ENCODE measurements at places on chromosomes 3 and 15.

DNA sequence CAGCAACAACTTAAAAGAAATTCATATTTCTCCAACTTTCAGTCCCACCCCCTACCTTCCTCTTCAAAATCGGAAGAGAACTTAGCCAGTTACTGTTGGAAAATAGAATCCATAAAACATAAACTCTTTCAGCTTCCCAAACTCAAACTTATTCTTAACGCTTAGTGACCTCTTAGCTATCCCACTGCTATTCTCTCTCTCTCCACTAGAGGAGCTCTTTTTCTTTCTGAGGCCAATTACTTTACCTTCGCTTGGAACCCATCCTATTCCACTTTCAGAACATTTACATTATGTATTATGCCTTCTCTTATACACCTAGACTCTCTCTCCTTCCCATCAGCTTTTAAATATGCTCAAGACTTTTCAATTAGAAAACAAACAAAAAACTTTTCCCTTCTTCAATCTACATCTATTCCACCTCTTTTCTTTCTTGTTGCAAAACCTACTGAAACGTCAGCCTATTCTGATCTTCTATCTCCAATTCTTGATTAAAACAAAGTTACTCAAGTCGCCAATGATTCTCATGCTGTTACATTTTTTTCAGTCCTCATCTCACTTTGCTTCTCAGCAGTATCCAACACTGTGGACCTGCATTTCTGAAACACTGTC lies 13.4 kb upstream of the GHSR start:
- no peak for DNase-seq

DNA sequence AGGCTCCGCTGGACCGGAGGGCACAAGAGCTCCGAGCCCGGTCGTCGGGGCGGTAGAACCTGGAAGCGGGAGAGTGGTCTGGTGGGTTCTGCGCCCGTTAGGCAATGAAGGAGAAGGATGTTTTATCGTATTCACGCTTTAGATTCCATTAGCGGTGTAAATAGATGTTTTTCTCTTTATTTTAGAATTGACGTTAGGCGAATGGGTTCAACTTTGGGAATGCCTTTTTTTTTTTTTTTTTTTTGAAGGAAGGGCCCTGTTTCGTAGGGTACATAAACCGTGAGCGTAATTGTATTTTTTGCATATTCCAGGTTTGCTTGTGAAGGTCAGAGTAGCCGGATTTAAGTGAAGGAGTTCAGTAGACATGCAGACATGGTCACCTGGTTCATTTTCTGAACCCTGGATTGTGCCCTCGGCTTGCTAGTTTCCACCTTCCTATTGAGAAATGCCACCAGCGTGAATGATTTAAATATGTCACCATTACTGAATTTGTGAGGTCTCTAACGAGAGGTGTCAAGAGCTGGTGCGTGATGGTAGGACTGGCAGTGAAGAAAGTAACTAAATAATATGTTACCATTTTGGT lies 808 bp downstream of the RBM6 start:
- DNase-seq = no peak

DNA sequence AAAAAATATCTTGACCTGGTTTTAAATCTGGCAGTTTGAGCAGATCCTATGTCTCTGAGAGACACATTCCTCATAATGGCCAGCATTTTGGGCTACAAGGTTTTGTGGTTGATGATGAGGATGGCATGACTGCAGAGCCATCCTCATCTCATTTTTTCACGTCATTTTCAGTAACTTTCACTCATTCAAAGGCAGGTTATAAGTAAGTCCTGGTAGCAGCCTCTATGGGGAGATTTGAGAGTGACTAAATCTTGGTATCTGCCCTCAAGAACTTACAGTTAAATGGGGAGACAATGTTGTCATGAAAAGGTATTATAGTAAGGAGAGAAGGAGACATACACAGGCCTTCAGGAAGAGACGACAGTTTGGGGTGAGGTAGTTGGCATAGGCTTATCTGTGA lies 14.5 kb downstream of the TIGIT start:
- no peak for DNase-seq

DNA sequence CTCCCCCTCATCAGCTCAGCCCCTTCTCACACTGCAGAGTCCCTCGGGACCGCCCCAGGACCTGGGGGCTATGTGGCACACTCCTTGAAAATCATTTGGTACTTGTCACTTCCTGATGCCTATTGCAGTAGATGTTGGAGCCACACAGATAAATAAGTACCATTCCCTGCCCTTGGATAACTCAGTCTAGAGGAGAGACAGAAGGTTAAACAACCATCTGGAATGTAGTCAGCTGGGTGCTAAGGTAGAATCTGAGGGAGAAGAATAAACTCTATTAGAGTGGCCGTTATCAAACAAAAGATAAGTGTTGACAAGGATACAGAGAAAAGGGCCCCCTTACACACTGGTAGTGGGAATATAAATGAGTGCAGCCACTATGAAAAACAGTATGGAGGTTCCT lies 112.3 kb upstream of the NR2E3 start:
- DNase-seq = no peak

DNA sequence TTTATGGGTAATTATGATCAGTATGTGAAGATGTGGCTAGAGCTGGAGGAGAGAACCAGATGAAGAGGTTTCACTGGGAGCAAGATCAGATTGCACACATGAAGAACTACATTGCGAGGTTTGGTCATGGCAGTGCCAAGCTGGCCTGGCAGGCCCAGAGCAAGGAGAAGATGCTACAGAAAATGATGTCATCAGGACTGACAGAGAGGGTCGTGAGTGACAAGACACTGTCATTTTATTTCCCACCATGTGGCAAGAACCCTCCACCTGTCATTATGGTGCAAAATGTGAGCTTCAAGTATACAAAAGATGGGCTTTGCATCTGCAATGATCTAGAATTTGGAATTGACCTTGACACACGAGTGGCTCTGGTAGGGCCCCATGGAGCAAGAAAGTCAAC lies 168.3 kb downstream of the C3orf38 start:
- no peak for DNase-seq

DNA sequence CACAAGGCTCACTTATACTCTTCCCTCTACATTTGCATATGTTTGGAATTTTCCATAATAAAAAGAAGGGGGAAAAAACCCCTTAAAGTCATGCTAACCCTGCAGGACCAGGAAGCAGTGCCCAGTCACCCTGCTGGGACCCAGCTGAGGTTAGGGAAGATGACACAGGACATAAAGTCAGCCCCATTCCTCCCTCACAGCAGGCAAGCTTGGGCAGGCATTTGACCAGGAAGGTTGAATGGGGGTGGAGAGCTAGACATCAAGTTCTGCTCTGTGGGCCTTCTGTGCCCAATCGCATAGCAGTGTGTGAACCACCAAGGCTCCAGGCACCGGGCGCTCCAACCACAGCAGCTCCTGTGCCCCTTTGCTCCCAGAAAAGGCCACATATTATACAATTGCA lies 7.1 kb upstream of the HDAC11 start:
- no peak for DNase-seq

GRCh38 chr3:46664971-46665762 lies 28.3 kb downstream of the ALS2CL start:
- no peak for DNase-seq

- DNase-seq = no peak
These were observed 176.8 kb downstream of the TUSC7 start for GRCh38 chr3:116886202-116886893.

DNA sequence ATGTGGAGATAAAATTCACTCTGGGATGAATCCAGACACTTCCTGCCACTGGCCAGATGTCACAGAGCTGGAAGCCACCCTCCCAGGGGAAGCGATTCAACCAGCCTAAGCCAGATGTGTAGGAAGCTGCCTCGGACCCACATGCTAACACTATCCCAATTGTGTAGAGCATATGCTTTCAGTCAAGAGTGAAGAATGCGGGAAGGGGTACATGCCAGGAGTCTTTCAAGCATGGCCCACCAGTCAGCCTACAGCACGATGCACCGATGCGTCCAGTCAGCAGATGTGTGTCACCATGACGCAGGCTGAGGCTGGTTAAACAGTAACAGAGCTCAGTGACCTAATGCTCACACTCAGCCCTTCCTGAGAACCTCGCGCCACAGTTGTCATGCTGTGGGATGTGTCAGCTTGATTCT lies 38.8 kb upstream of the BNC1 start:
- DNase-seq = no peak

GRCh38 chr3:185470323-185470722 lies 28.5 kb downstream of the TMEM41A start:
- no peak for DNase-seq

- no peak for DNase-seq
These were observed 88.0 kb upstream of the IGF1R start for GRCh38 chr15:98560338-98560737.

DNA sequence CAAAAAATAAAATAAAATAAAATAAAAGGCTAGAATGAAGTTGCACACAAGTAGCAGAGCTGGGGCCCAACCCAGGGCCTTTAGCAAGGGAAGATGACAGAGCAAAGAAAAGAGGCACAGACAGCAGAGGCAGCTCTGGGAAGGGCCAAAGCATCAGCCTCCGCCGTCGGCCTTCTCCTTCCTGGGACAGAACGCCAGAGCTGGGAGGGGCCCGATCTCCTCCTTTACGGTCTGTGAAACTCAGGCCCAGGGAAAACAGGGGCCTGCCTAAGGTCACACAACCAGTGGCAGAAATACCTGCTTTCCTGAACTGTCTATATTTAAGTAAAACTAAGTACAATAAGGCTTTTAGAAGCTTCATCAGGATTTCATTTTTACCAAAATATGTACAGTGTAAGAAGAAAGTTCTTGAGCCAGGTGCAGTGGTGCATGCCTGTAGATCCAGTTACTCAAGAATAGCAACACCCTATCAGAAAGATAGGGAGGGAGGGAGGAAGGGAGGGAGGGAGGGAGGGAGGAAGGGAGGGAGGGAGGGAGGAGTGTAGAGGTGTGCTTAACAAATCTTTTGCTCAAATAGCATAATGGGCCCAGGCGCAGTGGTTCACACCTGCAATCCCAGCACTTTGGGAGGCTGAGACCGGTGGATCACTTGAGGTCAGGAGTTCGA lies 43.0 kb upstream of the MUC4 start:
- DNase-seq = no peak

DNA sequence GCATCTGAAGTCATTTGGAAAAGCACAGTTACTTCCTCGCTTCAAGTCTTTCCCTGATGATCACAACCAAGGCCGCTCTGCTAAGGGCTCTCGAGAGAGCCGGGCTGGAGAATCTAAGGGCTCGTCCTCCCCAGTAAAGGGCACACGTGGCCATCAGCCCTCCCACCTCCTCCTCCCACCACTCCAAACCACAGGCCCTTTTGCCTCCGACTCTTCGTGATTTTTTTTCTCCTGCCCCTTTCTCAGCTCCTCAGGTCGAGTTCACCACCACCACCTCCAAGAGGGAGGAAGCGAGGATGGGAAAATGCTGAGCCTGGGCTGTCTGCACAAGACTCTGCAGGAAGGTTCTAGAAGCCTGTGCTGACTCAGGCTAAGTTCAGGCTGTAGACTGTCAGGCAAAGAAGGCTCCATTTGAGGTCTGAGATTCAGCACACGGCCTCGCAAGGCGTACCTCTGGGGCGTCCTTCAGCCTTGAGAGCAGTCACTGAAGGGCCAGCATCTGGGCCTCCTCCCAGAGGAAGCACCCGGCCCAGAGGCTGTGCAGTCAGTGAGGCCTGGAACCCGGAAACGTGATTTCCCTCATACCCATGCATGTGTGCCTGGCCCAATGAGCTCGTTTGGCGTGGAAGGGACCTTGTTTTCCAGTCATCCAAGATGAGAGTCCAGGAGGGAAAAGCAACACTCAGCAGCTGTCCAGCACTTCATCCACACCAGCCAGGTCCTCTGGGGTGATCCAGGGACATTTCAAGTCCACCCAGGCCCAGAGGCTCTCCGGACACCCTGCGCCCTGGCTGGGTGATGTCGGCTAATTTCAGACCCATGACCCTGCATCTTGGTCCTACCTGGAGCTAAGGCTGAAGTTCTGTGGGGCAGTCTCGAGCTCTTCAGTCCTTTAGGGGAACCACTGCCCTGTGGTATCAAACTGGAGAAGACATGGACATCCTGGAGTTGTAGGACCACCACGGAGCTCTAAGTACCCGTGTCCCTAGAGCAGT lies 196.8 kb downstream of the XXYLT1 start:
- DNase-seq = no peak

DNA sequence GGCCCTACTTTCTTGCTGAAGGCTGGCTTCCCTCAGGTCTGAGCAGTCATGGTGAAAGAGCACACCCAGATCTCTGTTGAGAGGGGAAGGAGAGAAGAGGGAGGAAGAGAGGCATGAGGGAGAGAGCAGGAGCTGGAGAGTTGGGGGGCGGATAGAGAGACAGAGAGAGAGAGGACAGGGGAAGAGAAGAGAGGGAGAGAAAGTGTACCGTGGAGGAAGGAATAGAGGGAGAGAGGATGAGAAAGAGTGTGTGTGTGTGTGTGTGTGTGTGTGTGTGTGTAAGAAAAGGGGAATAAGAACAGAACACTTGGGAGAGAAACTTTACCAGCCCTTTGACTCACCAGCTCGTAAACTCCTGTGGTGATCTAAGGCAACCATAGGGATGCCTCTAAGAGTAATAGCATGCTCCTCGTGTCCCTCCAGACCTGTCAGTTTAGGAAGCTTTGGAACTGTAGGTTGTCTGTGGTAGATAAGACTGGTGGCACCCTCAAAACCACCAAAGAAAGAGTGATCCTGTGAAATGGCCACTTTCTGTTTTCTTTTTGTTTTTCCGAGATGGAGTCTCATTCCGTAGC lies 18.2 kb downstream of the ZNF592 start:
- no peak for DNase-seq

GRCh38 chr15:67691450-67691849 lies 133.9 kb upstream of the SKOR1 start:
- no peak for DNase-seq

DNA sequence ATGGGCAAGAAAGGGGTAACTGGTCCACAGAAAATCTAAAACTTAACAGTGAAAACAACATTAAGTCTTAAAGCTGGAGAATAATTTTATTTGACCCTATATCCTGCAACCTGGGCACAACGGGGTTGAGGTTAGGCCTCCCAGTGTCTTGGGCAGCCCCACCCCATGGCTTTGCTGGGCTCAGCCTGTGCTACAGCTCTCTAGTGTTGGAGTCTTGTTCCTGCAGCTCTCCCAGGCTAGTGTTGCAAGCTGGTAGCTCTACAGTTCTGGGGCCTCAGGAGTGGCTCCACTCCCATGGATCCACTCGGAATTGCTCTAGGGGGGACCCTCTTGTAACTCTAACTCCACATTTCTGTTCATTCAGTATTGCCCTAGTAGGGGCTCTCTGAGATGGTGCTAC lies 24.9 kb upstream of the GNB4 start:
- no peak for DNase-seq

GRCh38 chr15:70651303-70651845 lies 112.0 kb downstream of the UACA start:
- DNase-seq = no peak

DNA sequence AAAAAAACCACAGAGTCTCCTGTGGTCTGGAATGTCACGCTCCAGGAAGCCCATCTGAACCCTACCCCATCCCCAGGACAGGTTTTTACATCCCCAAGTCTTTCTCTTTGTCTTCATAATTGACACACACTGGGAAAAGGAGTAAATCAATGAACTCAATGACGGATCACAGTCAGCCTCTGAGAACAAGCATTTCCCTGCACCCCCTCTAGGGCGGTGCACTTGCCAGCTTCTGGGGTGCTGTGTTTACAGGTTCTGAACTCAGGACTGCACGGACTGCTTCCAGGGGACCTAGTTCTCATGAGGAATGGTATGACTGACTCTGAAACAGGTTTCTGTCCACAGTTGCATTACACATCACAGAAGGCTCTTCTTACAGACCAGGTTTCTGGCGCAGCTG lies 81.1 kb downstream of the NUP210 start:
- DNase-seq = no peak
